CD4-positive, alpha-beta memory T cell (primary cell): ENCODE measurements at places on chromosomes 11 and 22. TPM values are rescaled to one million over a fixed set of nuclear protein-coding genes. Genes with fewer than 3 reads are reported as not detected.

DNA sequence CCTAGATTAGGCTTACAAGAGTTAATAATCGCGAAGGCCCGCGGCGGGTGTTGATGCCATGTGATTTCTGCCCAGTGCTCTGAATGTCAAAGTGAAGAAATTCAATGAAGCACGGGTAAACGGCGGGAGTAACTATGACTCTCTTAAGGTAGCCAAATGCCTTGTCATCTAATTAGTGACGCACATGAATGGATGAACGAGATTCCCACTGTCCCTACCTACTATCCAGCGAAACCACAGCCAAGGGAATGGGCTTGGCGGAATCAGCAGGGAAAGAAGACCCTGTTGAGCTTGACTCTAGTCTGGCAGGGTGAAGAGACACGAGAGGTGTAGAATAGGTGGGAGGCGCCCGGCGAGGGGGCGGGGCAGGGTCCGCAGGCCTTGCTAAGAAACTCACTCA, 65.5 kb downstream of the AAMDC start:
- DNase-seq, result no peak

DNA sequence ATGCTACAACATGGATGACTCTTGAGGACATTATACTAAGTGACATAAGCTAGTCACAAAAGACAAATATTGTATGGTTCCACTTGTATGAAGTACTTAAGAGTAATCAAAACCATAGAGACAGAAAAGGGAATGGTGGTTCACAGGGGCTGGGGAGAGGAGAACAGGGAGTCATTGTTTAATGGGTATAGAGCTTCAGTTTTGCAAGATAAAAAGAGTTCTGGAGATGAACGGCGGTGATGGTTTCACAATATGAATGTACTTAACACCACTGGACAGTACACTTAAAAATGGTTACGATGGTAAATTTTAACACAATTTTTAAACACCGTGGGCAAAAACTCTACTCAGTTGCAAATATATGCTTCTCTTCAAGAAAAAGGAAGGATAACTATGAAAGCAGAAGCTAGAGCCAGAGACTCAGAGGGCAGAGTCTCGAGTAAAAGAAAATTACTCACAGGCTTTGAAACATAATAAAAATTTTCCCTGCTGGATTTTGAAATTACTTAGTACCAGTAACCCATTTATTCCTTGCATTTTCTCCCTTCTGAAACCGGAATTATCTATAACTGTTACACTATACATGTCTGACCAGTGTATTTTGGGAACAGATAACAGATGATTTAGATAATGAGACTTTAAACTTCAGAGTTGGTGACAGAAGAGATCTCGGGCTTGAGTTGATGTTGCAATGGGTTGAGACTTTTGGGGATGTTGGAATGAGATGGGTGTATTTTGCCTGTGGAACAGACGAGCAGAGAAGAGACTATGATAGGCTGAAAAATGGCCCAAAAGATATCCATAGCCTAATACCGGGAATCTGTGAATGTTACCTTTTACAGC, 15.0 kb downstream of the MRTFA start:
- DNase-seq, result no peak

DNA sequence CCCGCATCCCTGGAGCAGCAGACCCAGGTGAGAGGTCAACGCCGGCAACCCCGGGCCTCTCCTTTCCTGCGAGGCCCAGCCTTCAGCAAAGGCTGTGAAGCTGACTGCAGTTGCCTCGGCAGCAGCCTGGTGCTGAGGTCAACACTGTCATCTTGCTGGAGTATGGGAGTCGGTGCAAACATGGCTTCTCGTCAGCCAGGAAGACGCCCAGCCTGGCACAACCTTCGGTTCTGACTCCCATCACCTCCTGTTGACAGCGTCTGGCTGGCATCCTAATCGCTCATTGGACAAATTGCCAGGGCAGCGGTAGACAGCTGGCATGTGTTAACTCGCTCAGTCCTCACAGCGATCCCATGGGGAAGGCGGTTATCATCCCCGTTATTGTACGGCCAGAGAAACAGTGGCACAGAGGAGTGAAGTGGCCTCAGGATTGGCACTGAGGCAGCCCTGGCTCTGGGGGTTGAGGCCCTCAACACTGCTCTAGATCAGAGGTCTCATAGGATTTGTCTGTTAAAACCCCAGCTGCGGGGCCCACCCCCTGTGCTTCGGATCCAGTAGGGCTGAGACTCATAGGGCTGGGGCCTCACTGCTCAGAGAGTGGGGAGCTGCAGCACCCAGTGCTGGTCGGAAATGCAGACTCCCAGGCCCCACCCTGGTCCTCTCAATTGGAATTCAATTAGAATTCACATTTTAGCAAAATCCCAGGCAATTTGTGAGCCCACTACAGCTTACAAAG, 39.3 kb upstream of the TP53I11 start:
- no peak for DNase-seq

DNA sequence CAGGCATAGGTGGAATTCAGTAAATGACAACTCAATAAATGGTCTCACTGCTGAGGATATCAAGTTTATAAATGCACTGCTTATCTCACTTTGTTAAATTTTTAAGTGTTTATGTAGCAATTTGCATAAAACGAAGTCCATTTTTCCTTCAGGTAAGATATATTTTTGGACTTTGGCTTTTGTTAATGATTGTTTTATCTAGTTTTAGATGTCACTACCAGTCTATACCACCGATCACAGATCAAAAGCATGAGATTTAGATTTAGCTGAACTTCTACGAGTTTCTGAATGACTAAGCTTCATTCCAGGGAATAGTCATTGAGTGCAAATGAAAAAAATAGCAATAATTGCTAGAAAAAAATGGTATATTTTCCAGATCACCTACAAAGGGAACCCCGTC, 12.8 kb upstream of the SLC5A12 start:
- no peak for DNase-seq

EMSY gene
- 52.9 TPM for total RNA-seq

INS gene
- not detected for total RNA-seq

TRPC6 gene
- total RNA-seq, result not detected
